ENCODE measurements at places on chromosomes 16 and 17. TPM values are rescaled to one million over a fixed set of nuclear protein-coding genes. Genes with fewer than 3 reads are reported as not detected.

DNA sequence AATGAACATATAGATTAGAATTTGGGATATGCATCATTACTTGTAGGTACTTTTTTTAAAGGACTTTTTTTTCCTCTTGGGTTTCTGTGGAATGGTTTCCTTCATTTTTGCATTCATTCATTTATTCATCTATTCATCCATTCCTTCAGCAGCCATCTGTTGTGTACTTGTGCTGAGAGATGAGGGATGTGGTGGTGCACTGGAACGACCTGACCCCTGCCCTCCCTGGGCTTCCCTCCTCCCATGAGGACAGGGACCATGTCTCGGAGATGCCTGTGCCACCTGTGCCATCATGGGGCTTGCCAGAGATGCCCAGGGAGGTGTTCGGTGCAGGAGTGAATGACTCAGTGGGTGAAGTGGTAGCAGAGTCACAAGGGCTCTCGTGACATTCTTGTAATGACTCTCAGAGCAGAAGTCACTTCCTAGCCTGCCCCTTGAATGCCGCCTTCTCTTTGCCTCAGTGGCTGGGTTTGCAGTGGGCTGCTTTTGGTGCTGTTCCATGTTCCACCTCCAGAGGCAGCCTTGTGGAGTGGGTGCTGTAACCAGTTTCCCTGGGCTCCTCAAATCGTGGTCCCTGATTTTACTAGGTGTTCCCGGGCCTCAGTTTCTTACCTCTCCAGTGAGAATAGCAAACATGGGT lies 43.9 kb downstream of the CLEC16A start:
- peak; percentile 85 for DNase-seq

- no peak for DNase-seq
These were observed 17.8 kb downstream of the MPHOSPH6 start for GRCh38 chr16:82152196-82152595.

GRCh38 chr17:76789235-76789788 lies 51.4 kb downstream of the MFSD11 start:
- DNase-seq: no peak

DNA sequence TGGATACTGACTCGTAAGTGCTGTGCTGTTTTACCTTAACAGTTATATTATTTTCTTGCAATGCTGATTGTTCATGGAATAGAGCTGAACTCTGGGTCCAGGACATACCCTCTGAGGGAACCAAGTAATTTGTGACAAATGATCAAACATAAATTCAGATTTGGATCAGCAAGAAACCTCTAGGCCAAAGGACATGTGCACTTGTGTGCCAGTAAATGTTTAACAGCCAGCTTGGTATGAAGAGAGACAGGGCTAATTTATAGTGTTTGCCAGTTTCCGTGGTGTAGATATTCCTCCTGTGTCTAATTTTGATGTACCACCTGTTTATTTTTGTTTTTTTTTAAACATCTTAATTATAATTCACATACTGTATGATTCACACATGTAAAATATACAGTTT lies 30.8 kb upstream of the MRC2 start:
- no peak for DNase-seq

DNA sequence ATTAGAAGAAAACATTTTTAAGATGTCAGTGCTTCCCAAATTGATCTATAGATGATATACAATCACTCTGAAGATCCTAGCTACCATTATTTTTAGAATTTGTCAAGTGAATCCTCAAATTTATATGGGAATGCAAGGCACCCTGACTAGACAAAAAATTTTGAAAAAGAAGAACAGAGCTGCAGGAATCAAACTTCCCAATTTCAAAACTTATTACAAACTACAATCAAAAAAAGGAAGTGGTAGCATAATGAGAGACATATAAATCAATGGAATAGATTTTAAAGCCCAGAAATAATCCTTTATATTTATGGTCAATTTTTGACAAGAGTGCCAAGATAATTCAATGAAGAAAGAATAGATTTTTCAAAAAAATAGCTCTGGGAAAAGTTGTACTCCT lies 198.3 kb upstream of the KCNJ16 start:
- no peak for DNase-seq

- no peak for DNase-seq
These were observed 41.9 kb upstream of the EMP2 start for GRCh38 chr16:10622036-10622921.

GRCh38 chr17:2181897-2182448 lies 121.6 kb downstream of the SMG6 start:
- no peak for DNase-seq

DNA sequence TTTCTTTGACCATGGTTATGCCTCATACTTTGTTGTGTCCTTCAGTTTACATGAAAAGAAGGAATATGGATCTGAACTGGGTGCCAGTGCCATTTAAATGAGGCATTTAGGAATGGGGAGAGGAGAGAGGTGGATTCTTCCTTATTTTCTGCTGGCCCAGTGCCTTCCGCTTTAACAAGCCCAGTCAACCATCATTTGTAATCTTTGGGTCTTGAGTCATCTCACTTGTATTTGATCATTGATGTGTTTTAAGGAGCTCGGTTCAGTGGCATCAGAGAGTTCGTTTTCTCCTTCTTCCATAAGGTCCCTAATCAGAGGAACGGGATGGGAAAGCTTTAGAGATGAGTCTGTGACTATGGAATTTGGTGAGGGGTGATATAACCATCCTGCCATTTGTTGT lies 334.9 kb downstream of the WWOX start:
- DNase-seq: no peak

DNA sequence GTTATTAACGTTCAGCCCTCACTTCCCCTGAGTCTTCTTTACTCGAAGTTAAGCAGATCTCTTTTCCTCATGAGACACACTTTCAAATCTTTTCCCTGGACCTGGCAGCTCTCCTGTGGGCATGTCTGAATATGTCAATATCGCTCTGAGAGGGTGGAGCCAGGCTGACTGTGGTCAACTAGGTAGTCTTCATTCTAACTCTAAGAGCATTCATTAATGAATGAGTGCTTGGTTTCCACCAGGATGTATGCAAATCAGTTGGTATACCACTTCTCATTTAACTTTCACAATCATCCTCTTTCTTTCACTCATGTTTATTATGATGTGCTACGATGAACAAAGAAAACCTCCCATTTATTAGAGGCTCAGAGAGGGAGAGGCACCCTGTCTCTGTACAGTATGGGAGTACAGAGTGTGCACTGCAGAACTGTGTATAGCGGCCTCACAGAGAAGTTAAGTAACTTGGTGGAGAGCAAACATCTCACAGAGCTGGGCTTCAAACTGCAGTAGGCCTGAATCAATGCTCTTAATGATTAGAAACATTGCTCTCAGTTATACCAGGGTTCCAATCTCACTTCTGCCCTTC lies 39.9 kb downstream of the OTOA start:
- no peak for DNase-seq

DNA sequence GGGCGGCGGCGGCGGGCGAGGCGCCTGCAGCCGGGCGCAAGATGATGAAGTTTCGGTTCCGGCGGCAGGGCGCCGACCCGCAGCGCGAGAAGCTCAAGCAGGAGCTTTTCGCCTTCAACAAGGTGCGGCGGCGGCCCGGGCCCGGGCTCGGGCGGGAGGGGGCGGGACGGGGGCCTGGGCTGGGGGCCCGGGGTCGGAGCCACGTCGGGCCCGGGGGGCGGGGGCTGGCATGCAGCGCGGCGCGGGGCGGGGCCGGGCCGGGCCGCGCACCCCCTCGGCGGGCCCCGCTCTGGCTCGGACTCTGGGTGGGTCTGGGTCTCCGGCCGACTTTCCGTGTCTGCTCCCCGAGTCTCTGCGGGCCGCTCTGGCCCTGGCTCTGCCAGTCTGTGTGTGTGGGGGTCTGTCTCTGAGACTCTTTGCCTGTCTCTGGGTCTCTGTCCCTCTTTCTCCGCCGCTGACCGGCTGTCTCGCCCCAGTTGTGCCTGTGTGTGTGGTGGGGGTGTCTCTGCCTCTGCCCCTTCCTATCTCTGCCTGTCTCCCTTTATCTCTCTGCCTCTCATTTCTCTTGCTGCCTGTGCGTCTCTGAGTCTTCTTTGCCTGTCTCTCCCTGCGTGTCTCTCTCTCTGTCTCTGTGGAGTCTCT lies 328 bp downstream of the LLGL1 start:
- no peak for DNase-seq

GRCh38 chr16:73172241-73172972 lies 124.5 kb upstream of the ZFHX3 start:
- no peak for DNase-seq

- DNase-seq: no peak
These were observed 6.1 kb upstream of the KRT31 start for GRCh38 chr17:41403404-41404023.

GRCh38 chr16:18796377-18796776 lies 5.0 kb downstream of the ARL6IP1 start:
- DNase-seq: no peak

GRCh38 chr17:40738553-40738952 lies 16.6 kb downstream of the KRT25 start:
- no peak for DNase-seq

GRCh38 chr16:49590166-49590871 lies 216.7 kb downstream of the C16orf78 start:
- DNase-seq: no peak

DNA sequence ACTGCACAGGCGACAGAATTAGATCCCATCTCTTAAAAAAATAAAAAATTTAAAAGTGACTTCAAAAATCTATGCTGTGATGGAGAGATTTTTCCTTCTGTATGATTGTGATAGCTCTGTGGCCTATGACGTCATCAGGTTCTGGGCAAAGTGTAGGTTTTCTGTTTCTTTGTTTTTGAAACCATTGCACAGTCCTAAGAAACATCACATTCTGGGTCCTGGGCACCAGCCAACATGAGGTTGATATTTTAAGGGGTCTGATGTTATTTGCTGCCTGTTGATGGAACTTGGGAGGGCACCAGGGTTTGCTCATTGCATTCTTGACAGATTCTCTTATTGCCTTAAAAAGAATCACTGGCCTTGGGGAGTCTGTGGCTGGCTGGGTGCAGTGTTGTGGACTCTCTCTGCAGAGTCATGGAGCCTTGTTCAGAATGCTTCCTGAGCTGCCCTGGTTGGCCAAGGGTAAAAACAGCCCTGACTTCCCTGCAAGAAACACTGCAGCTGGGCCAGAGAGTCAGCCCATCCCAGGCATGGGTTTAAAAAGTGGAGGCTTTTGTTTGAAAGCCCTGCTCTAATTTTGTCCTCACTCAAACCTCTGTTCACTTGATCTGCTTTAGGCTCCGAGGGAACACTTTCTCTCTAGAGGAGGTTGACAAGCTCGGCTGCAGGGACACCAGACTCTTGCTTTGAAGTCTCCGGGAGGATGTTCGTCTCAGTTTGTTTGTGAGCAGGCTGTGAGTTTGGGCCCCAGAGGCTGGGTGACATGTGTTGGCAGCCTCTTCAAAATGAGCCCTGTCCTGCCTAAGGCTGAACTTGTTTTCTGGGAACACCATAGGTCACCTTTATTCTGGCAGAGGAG lies 10.5 kb upstream of the CYLD start:
- no peak for DNase-seq

Gene PEMT
- total RNA-seq: 22.0 TPM

Gene ACSM2A
- not detected for total RNA-seq

Gene DVL2
- 47.2 TPM for total RNA-seq

Gene KRTAP3-2
- total RNA-seq: not detected

Gene CHST6
- not detected for total RNA-seq

Gene RGS11
- 0.40 TPM for total RNA-seq

Gene BIRC5
- 86.5 TPM for total RNA-seq

Gene SLC16A6
- 10.8 TPM for total RNA-seq

Gene SOX15
- 0.40 TPM for total RNA-seq

Gene KCNJ18
- total RNA-seq: not detected

Gene PLXDC1
- 7.2 TPM for total RNA-seq

Measured in activated CD4-positive, alpha-beta memory T cell treated with anti-CD3 and anti-CD28 coated beads, Interleukin-2, amount 10 ng/mL, durations not matched to agents 7 days and 5 days (primary cell).